ENCODE measurements at places on chromosomes 4 and X.

GRCh38 chr4:147822128-147822527 is 90.2 kb downstream of the ARHGAP10 start:
- DNase-seq: peak; percentile 50

DNA sequence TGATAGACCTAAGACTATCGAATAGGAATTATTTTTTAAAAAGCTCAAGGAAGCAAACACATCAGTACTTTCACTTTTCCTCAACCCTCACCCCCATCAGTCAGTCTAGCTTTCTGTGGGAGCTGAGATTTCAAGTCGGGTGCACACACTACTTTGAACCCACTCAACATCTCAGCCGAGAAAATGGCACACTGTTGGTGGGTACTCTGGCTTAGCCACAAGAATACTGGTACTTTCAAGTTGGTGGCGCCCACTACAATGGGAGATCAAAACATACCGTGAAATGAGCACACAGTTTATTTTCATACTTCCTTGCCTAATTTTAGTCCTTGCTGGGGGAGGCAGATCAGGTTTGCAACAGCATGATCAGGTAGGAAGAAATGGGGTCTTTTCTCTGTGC is 10.2 kb downstream of the CD40LG start:
- no peak for DNase-seq

DNA sequence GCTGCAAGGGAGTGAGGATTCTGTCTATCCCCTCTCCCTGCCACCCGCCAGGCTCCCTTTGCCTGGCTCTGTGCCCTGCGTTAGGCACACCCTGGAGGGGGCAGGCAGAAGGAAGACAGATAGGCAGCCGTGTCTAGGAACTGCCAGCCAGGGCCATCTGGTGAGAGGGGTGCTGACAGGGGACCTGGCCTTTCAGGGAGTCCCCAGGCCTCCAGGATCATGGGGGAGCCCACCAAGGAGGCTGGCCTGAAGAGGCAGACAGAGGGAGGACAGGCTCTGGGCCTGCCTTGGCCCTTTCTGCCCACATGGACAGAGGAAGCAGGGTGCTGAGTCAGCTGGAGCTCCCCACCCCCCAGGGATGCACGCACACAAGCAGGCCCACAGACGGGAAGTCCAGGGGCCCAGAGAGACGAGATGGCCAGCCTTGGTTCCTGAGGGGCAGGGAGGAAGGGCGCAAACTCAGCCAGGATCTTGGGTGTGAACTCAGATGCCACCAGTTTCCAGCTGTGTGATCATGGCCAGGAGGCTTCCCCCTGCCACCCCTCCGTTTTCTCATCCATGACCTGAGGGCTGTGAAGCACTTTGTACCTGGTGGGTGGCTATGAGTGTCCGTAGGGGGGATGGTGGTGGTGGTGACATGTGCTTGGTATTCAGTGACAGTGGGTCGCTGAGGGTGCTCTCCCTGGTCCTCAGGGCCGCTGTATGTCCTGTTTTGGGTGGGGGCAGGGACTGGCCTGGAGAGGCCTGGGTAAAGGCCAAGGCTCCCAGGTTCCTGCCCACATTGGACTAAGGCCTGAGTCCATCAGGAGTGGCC is 1.8 kb downstream of the SH3BP2 start:
- DNase-seq: peak; percentile 53

DNA sequence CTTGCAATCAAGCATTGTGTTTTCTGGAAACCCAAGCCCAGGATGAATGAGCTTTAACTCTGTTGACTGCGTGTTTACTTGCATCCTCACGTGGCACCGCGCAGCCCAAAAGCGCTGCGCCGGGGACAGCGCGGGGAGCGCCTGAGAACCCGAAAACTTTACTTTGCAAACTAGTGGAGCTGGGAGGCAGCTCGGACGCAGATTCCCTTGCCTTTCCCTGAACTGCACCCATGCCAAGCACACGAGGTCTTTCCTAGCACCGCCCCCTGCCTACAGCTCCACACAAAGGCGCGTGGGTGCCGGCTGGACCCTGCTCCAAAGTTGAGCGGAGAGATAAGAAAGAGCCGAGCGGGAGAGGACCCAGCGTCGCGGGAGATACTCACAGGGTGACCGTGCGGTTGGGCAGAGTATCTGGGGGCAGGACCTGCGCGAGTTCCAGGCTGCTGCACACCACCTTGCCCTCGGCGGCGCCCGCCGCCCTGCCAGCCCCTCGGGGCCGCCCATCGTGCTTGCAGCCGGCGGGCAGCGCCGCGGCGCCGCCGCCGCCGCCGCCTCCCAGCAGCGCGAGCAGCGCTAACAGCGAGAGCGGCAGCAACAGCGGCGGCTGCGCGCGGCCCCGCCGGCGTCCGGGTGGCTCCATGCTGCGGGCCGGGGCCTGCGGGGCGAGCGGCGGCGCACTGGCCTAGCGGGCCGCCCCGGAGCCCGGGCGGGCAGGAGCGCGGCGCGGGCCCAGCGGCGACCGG is 550 bp downstream of the ADGRA3 start:
- DNase-seq: peak; percentile 81

DNA sequence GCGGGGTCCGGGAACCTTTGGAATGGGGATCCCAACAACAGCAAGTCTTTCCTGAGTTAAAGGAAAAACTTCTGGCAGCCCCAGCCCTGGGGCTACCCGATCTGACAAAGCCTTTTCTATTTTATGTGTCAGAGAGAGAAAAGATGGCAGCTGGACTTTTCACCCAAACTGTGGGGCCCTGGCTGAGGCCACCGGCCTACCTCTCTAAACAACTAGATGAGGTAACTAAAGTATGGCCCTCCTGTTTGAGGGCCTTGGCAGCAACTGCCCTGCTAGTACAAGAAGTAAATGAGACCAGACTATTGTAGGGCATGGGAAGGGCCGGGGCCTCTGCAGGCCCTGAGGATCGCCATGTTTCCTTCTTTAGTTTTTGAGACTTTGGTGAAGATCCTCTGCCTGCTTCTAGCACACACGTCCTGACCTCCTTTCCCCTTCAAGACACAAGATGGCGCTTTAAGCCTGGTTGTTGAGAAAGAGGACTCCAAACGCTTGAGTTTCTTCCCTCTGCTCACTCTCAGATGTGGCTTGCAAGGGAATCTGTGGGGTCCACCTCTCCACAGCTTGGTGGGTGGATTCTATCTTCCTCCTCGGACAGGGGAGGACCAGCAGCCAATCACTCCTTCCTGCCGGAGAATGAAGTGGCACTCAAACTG is 18.5 kb upstream of the DRD5 start:
- peak; percentile 82 for DNase-seq

- no peak for DNase-seq
These were observed 366.5 kb upstream of the BOD1L1 start for GRCh38 chr4:13994016-13994415.

DNA sequence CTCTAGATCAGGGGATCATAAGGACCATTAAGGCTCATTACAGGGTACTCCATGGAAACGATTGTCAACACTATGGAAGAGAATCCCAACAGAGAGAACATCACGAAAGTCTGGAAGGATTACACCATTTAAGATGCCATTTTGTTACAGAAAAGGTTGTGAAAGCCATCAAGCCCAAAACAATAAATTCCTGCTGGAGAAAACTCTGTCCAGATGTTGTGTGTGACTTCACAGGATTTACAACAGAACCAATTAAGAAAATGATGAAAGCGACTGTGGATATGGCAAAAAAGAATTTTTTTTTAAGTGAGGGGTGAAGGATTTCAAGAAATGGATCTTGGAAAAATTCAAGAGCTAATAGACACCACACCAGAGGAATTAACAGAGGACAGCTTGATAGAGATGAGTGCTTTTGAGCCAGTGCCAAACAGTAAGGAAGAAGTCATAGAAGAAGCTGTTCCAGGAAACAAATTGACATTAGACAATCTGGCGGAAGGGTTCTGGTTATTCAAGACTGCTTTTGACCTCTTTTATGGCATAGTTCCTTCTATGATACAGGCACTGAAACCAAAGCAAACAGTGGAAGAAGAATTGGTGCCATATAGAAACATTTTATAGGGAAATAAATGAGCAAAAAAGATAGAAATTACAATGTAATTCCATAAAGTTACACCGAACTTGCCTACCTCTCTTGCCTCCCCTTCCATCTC is 17.3 kb upstream of the LSM6 start:
- no peak for DNase-seq

DNA sequence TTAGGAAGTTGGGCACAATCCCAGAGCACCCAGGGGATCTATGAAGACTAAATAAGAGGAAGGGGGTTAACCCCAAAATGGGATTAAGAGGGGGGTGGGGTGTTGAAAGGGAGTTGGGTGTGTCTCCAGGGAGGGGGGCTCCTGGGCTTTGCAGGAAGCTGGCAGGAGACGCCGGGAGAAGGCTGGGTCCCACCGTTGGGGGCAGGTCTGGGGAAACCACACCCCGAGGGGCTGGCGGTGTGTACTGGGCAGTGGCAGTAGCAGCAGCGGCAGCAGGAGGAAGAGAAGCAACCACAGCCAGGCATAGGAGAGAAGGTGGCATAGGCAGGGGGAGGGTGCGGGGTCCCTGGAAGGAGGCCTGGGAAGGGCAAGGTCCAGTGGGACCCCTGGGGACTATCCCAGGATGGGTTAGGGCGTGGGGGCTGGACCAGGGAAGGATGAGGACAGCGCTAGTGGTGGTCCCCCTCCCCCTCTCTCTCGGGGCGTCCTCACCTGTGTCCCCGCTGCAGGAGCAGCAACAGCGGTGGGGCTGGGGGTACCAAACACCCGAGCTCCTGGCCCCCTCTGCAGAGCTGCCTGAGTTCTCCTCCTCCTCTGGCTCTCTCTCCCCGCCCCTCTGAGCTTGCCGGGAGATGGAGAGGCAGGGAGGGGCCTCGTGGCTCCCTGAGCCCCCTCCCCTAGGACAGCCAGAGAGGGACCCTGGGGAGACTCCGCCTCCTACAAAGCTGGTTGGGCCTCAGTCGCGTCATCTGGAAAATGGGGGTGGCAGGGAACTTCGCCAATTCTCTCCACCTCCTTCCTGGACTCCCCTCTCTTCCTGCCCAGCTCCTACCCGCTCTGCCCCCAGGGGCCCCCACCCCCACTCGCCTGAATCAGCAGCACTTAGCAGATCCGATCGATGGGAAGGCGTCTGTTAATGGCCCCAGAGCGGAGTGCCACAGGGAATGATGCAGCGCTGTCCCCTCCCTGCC is at the start of gene KCND1:
KCND1 (minus strand) TSS at position 596 of the 971 bp plus-strand sequence. CDS start 1,573 bp downstream, outside the sequence.
- DNase-seq: peak; percentile 46

DNA sequence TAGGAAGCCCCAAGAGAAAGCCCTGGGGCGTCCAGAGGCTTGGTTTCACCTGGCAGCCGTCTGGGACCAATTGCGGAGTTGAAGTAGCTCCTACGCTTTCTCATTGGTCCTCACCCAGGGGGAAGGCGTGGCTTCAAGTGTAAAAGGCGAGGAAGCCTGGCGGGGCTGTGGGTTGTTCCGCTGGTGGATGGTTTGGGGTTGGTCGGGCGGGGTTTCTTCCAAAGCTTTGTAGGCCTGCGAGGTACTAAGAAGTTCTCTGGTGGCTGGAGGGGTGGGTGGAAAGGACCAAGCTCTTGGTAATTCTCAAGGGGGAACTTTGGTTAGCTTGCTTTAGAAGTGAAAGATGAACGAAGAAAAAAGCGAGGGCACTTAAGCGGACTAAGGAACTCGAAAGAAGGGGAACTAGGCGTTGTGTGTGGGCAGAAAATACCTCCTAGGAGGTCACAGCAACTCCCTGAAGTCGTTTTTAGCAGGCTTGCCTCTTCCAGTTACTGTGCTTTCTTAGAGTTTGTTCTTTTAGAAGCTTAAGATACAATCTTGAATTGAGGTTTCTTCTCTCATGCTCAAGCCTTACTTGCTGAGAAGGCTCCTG is 36.6 kb downstream of the CCNG2 start:
- peak; percentile 31 for DNase-seq

DNA sequence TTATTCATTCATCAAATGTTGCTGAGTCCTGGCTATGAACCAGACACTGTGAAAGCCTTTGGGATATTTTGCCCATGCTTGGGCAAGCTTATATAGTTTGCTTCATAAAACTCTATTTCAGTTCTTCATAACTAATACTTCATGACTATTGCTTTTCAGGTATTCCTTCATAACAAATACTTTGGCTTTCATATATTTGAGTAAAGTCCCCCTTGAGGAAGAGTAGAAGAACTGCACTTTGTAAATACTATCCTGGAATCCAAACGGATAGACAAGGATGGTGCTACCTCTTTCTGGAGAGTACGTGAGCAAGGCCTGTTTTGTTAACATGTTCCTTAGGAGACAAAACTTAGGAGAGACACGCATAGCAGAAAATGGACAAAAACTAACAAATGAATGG is 1.7 kb upstream of the AFP start:
- DNase-seq: no peak

- no peak for DNase-seq
These were observed 3.2 kb downstream of the RPS6KA3 start for GRCh38 chrX:20263474-20263873.

DNA sequence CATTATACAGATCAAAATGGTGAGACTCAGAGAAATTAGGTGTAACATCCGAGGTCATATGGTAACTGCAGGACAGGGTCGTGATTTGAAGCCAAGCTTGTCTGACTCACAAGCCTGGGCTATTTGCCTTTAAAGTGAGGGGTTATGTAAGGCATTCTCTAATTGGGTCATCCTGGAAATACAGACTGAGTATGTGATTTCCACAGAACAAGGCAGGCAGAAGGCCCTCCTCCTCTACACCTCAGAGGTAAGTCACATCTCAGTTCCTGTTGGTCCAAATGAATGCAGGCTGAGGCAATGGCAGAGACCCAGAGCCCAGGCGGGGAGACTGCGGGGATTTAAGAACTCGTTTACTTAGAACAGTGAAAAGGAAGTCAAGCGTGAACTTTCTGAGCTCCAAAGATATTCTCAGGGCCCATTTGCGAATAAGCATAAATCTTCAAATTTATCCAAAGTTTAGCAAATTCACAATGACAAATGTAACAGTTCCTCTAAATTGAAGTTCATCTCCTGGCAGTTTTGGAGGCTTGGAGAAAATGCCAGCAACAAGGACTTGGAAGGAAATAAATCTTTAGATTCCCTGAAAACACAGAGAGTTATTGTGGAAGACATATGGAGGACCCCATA is 153.3 kb downstream of the LDB2 start:
- DNase-seq: no peak

DNA sequence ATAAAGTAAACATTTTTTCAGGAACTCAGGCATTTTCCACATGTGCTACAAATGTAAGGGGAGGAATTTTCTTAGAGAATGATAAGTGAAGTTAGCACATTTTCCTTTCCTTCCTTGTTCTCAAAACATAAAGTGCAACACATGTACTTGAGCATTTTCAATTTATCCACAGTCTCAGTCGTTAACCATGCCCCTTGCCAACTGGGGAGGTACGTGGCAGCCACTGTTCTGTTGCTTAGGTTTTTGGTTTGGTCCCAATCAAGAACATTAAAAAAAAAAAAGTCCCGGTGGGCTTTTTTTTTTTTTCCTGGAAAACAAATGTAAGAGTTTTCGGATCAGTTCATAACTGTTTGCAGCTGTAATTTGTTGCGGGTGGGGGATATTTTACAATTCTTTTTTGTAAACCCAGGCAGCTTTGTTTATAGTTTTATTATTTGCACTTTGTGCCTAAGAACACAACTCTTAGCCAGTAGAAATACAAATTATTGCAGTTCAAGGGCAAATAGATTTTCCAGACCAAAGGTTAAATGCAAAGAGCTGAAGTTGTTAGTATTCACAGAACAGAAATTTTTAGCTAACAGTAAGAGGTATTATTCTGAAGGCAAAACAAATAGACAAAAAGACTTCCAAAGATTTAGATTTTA is 112.1 kb upstream of the NAP1L5 start:
- peak; percentile 43 for DNase-seq

Measured in right hindlimb (tissue), 1 donor.